ENCODE measurements at places on chromosomes 6 and 20. TPM values are rescaled to one million over a fixed set of nuclear protein-coding genes. Genes with fewer than 3 reads are reported as not detected.

GRCh38 chr6:44829836-44830235 lies 442.3 kb downstream of the CDC5L start:
- H3K4me1 ChIP-seq = peaks cover 29% of the 10 kb centered on the region
- H3K36me3 ChIP-seq = peaks cover 3% of the 10 kb centered on the region
- H3K27me3 ChIP-seq = no peaks in the 10 kb centered on the region
- H3K4me3 ChIP-seq = no peak overlapping the region
- peak overlapping the region; percentile 48 for H3K27ac ChIP-seq

GRCh38 chr6:88020439-88020838 lies 27.2 kb upstream of the SPACA1 start:
- no peak overlapping the region for H3K27ac ChIP-seq
- peaks cover 5% of the 10 kb centered on the region for H3K27me3 ChIP-seq
- no peaks in the 10 kb centered on the region for H3K36me3 ChIP-seq

GRCh38 chr6:126812651-126813050 lies 305.8 kb upstream of the RSPO3 start:
- H3K36me3 ChIP-seq = no peaks in the 10 kb centered on the region
- no peak overlapping the region for H3K4me3 ChIP-seq
- H3K4me1 ChIP-seq = peaks cover 4% of the 10 kb centered on the region
- H3K27ac ChIP-seq = no peak overlapping the region

- no peak overlapping the region for H3K27ac ChIP-seq
- H3K36me3 ChIP-seq = no peaks in the 10 kb centered on the region
- no peaks in the 10 kb centered on the region for H3K27me3 ChIP-seq
Measured at GRCh38 chr6:115677198-115677597, 383.5 kb downstream of the FRK start.

- no peak overlapping the region for H3K27ac ChIP-seq
- DNase-seq = no peak
- no peak overlapping the region for H3K4me3 ChIP-seq
- H3K4me1 ChIP-seq = peaks cover 2% of the 10 kb centered on the region
Measured at GRCh38 chr20:63106108-63106764, 99.5 kb upstream of the BHLHE23 start.

- H3K36me3 ChIP-seq = no peaks in the 10 kb centered on the region
- H3K27me3 ChIP-seq = peaks cover 5% of the 10 kb centered on the region
- DNase-seq = no peak
- H3K27ac ChIP-seq = no peak overlapping the region
Measured at GRCh38 chr6:47179286-47179685, 130.4 kb downstream of the TNFRSF21 start.

DNA sequence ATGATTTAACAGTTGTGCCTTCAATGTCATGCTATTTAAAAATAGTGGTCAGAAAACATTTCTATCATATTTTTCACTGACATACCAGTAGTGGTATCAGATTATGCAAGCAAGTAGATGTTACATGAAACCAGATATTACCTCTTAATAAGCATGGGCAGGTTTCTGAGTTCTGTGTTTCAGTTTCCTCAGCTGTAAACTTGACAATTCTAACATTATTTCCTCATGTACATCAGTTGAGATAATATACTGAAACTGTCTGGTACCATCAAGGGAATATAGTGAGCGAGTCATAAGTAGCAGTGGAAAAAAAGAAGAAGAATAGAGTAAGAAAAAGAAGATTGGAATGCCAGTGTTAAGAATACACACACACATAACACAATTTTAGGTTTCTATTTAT lies 477.9 kb upstream of the MANEA start:
- DNase-seq = no peak
- H3K36me3 ChIP-seq = no peaks in the 10 kb centered on the region
- no peak overlapping the region for H3K4me3 ChIP-seq
- no peaks in the 10 kb centered on the region for H3K27me3 ChIP-seq

GRCh38 chr6:6829872-6830685 lies 241.6 kb downstream of the LY86 start:
- no peak overlapping the region for H3K27ac ChIP-seq
- no peak for DNase-seq
- no peaks in the 10 kb centered on the region for H3K36me3 ChIP-seq
- no peak overlapping the region for H3K4me3 ChIP-seq

The OR2H2 gene
- not detected for total RNA-seq

The SFTA2 gene
- not detected for total RNA-seq

All from T-helper 17 cell (primary cell).